ENCODE measurements at places on chromosomes 1 and 21. TPM values are rescaled to one million over a fixed set of nuclear protein-coding genes. Genes with fewer than 3 reads are reported as not detected.

FABP3 gene
- total RNA-seq = not detected

LIPI gene
- not detected for total RNA-seq

TCEA3 gene
- 1.4 TPM for total RNA-seq

PEX14 gene
- 21.0 TPM for total RNA-seq

KIF21B gene
- 20.8 TPM for total RNA-seq

HLX gene
- 5.8 TPM for total RNA-seq

LPAR3 gene
- total RNA-seq = 6.8 TPM

MASP2 gene
- total RNA-seq = 0.82 TPM

TCP10L gene
- total RNA-seq = 1.3 TPM

PRRX1 gene
- 34.6 TPM for total RNA-seq

RFX5 gene
- total RNA-seq = 108 TPM

TMEM52 gene
- 1.2 TPM for total RNA-seq

HCRTR1 gene
- not detected for total RNA-seq

LCE2B gene
- not detected for total RNA-seq

RNU1-2 gene
- under 0.01 TPM for total RNA-seq

UBASH3A gene
- not detected for total RNA-seq

KRTAP12-1 gene
- total RNA-seq = not detected

AMY1B gene
- not detected for total RNA-seq

RIPK4 gene
- 54.8 TPM for total RNA-seq

CELA2A gene
- not detected for total RNA-seq

FNBP1L gene
- 11.2 TPM for total RNA-seq

PRDM2 gene
- total RNA-seq = 15.5 TPM

TPTE gene
- 5.3 TPM for total RNA-seq

SELL gene
- 0.15 TPM for total RNA-seq

TMPRSS15 gene
- total RNA-seq = 35.2 TPM

LCE1E gene
- total RNA-seq = not detected

PRR9 gene
- total RNA-seq = not detected

SLC5A9 gene
- not detected for total RNA-seq

FNDC10 gene
- total RNA-seq = 3.6 TPM

SAMD11 gene
- total RNA-seq = 7.6 TPM

MYBPH gene
- not detected for total RNA-seq

SUSD4 gene
- 0.13 TPM for total RNA-seq

SPRR1B gene
- not detected for total RNA-seq

CAMK2N1 gene
- total RNA-seq = 6.0 TPM

LCE6A gene
- total RNA-seq = not detected

CGN gene
- total RNA-seq = 1.0 TPM

C1orf87 gene
- not detected for total RNA-seq

All from A375 (cell line).